GM13976 (cell line): ENCODE measurements at places on chromosomes 6 and 20.
A peak's percentile ranks its signal among the peaks of the same experiment; 100 is the strongest.

GRCh38 chr6:423799-424345, 32.3 kb downstream of the IRF4 start:
- DNase-seq: no peak

- no peak for DNase-seq
Measured at GRCh38 chr6:69584536-69584912, 212.3 kb downstream of the LMBRD1 start.

DNA sequence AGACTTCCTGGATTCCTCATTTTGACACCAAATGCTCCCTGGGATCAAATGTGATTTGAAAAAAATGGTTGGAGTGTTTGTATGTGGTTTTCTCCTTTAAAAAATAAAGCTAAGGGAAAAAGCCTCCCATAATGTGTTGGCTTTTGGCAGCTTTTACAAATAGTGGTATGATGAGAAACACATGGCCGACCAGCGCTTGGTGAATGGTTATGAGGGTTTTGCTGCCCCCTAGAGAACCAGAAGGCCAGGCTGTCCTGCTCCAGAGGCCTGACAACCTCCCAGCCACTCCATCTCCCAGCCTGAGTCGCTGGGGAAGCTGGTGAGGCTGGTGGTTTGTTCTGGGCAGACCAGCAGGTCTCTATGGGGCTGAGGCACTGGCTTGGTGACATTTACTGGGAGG, 69.3 kb downstream of the CLIC5 start:
- DNase-seq: no peak

- no peak for DNase-seq
Measured at GRCh38 chr6:145206247-145206907, 528.9 kb downstream of the EPM2A start.

DNA sequence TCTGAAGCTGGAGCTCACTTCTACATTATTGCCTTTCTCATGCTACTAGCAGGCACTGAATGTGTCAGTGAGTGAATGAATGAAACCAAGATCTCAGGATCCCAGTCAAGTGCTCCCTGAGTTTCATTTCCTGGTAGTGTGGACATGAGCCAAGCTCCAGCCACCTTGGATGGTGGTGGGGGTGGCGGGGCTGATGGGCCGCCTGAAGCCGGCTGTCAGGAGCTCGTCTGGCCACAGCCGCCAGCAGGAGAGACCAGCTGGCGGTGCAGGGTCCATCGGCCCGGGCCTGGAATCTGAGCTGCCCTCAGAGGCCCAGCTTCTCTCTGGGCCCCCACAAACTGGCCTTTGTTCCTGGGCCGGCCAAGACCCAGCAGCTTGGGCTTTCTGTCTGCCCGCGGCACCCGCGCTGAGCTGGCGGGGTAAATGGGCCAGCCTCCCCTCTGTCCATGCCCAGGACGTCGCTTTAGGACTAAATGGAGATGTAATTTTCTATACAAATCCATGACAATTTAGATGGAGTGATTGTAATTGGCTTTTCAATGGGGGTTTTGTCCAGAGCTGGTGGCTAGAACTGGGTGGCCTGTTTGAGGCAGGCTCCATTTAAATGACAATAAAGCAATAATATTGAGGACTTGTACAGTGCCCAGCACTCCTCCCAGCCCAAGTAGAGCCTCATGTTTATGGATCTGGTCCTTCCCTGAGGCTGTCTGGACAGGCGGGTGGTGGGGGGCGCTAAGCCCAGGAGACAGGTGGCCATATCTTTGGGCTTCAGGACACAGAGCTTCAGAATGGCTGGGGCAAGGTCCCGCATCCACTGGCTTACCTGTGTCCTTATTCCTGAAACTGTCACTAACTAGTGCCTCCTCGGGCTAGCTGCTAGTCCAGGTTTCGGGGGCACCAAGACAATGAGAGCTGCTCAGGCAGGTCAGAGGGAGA, 43.5 kb downstream of the NOL4L start:
- no peak for DNase-seq

GRCh38 chr6:145897552-145897951, 66.6 kb downstream of the SHPRH start:
- no peak for DNase-seq

GRCh38 chr6:125918681-125919566, 37.6 kb upstream of the HINT3 start:
- peak; percentile 65 for DNase-seq
